ENCODE measurements at places on chromosomes 2 and 18.

DNA sequence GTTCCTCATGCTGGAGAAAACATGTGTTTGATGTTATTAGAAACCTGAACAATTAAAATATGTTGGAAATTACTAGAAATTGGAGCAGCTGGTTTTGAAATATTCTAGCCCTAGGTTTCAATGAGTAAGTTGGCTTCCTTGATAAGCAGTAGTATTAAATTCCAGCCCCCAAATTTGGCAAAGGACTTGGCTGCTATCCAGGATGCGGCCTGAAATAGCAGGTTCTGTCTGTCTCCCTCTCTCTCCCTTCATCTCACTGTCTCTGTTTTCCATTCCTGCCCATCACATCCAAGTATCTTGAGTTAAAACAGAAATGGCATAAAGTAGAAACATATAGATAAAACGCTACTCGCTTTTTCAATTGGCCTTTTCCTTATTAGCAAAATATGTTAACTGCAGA is 20.9 kb upstream of the GPR45 start:
- no peak for DNase-seq

DNA sequence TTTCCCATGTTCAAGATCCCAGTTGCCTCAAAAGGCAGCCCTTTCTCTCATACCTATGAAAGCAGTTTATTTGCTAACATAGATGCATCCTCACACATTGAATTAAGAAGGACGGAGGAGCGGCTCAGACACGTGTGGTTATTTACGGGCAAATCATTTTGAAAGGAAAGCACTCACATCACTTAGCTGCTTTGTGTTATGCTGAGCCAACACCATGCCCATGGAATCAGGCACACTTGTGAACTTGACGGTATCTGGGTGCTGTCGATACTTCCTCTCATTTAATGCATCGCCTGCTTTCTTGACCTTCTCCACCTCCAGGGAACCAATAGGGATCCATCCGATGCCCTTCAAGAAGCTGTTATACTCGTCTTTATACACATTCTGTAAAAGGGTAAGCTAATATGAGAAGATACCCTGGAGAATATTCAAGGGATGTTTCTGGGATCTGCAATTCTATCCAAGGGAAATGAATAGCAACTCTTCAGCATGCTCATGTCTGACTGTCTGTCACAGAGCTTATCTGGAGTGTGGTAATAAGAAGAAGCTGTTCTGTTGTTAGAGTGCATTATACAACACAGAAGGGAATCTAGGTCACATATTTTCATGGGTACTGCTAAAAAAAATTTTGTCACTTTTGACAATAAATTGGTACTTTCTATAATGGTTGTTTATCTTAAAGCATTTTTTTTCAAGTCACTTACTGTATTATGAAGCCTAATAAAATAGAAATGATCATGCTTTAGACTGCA is 63.3 kb downstream of the NEB start:
- no peak for DNase-seq

- DNase-seq = peak; percentile 59
Measured at GRCh38 chr18:50507120-50507590, 52.7 kb upstream of the MAPK4 start.

GRCh38 chr2:127097471-127097765 is 9.5 kb downstream of the BIN1 start:
- peak; percentile 28 for DNase-seq

DNA sequence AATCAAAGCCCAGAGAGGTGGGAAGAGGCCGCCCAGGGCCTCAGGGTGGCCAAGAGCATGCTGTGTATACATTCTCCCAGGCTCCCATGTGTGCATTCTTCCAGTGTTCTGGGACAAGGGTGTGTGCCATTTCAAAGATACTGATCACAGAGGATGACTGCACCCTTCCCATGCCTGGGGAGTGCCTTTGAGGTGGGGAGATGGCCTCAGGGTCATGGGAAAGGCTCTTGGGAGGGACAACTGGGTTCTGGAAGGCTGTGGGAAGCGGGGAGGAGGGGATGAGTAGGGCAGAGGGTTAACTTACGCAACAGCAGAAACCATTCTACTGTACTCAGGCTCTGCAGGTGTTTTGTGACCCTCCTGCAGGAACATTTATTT is 40.9 kb downstream of the KLHL29 start:
- no peak for DNase-seq

- DNase-seq = no peak
Measured at GRCh38 chr2:123513351-123513750, 511.7 kb upstream of the CNTNAP5 start.

- DNase-seq = no peak
Measured at GRCh38 chr2:61354543-61355197, 116.2 kb downstream of the USP34 start.

- DNase-seq = no peak
Measured at GRCh38 chr18:34801774-34802173, 91.7 kb downstream of the DTNA start.

- no peak for DNase-seq
Measured at GRCh38 chr18:45712061-45712460, 11.9 kb upstream of the SLC14A1 start.

- no peak for DNase-seq
Measured at GRCh38 chr18:8121942-8122480, 487.2 kb upstream of the RAB12 start.

DNA sequence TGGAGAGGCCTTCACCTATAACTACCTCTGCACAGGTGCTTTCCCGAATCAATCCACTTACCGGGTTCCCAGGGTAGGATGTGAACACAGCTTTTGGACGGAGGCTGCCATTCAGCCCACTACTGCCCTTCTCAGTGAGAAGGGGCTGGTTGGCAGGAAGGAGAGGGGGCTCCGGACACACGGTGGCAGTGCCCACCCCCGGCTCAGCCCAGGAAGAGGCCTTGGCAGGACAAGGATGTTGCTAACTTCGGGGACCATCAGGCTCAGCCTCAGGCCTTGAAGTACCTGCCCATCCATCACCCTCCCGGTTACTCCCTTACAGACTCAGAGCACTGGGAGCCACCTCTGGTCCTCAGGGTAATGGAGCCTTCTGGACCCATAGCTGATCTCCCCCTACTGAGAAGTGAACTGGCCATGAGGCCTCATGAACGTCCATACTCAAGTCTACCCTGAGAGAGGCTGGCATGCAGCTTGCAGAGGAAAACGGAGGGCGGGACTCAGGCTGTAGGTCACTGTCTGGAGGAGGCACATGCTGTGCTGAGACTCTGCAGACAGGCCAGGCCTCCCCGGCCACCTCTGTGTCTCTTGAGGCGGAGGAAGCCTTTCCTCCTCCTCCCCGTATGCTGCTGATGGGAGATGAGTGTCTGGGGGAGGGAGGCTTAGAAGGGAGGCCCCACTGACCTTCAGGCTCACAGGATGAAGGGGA is 191.0 kb downstream of the TWIST2 start:
- peak; percentile 17 for DNase-seq

DNA sequence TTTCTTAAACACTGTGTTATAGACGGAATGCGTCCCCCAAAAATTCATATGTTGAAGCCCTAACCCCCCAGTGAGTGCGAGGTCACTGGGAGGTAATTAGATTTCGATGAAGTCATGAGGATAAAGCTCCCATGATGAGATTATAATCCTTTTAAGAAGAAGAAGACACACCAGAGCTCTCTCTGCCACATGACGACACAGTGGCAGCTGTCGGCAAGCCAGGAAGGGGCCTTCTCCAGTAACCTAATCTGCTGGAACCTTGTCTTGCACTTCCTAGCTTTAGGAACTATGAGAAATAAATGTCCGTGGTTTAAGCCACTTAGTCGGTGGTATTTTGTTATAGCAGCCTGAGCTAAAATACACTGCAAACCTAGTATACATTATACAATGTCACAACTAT is 12.3 kb downstream of the TMEM237 start:
- no peak for DNase-seq

- no peak for DNase-seq
Measured at GRCh38 chr2:144330951-144331673, 188.8 kb downstream of the ZEB2 start.

DNA sequence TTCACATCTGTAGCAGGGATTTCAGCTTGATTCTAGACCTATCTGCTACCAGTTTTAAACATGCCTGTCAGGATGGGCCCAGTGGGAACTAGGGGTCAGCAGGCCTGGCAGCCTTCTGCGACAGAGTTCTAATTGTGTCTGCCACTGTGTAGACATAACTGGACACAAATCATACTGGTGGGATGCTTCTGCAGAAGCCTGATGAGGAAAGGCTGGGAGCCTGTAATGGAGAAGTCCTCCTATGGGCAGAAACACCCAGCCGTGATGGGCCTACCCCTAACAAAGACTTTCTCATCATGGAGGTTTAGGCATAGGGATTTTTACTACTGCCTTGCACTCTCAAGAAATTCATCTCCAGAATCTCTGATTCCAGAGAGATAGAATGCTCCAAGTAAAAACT is 166.9 kb downstream of the PDE11A start:
- DNase-seq = no peak

GRCh38 chr2:95346231-95346737 is 49.1 kb downstream of the KCNIP3 start:
- DNase-seq = peak; percentile 85

DNA sequence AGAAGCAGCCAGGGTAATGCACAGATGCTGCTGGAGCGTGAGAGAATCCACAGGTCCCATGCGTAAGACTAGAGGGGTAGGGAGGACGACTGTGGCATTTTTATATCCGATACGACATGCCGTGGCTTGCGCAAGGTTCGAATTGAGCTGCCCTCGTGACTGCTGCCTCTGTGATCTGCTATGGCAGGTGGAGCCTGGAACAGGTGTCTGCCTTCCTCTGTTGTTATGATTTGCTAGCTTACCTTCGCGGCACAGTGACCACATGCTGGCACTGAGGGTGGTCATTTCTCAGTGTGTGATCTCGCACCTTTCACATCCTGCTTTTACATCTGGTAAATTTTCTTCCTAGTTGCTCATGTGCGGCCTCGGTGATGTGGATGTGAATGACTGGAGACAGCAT is 240.2 kb downstream of the ALPK2 start:
- DNase-seq = no peak

DNA sequence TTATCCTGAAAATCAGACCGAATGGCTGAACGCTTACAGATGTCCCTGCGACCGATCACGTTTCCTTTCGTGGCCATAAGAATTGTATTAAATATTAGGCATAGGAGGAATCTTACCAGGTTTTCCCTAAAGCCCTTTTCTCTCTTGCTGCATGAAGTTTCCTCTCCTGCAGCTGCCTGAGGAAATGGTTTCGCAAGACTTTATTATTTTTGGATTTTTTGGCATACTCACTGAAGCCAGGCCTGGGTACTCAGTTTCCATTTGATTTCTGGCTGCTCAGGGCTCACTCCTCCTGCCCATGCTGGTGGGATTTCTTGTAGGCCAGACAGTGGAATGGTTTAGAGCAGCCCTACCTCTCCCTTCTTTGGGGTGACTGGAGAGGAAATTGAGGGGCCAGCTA is 114.0 kb downstream of the KLHL29 start:
- DNase-seq = peak; percentile 22

GRCh38 chr2:19235308-19235707 is 123.1 kb downstream of the OSR1 start:
- no peak for DNase-seq

GRCh38 chr2:43238176-43238575 is 11.8 kb upstream of the ZFP36L2 start:
- no peak for DNase-seq

GRCh38 chr2:229270551-229271410 is at the start of gene PID1:
Gene PID1 (minus strand): TSS chr2:229271287. CDS start chr2:229271043, 244 bp downstream.
- DNase-seq = peak; percentile 66

DNA sequence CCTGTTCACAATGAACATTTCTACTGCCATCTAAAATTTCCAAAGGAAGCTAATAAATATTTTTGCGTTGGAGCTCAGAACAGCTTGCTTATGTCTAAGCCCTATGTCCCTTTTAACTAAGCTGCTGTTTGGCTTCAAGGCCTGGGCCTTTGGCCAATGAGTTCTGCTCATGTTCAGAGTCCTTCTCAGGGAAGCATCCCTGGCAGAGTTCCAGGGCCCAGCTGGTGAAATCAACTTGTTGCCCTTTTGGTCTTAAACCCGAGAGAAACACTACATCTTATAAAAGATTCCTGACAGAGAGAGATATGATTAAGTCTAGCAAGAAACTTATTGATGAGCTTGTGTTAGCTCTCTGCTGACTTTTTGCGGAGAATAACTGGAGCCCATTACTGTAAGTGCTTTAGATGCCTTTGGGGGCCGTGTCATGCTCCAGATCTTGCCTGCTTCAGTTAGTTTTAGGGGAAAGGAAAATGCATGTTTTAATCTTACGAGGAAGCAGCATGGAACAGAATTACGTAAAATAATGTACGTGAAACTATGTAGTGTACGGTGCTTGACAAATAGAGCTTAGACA is 102.5 kb upstream of the NOSTRIN start:
- peak; percentile 86 for DNase-seq

- no peak for DNase-seq
Measured at GRCh38 chr2:24971286-24971535, 544 bp downstream of the DNAJC27 start.

DNA sequence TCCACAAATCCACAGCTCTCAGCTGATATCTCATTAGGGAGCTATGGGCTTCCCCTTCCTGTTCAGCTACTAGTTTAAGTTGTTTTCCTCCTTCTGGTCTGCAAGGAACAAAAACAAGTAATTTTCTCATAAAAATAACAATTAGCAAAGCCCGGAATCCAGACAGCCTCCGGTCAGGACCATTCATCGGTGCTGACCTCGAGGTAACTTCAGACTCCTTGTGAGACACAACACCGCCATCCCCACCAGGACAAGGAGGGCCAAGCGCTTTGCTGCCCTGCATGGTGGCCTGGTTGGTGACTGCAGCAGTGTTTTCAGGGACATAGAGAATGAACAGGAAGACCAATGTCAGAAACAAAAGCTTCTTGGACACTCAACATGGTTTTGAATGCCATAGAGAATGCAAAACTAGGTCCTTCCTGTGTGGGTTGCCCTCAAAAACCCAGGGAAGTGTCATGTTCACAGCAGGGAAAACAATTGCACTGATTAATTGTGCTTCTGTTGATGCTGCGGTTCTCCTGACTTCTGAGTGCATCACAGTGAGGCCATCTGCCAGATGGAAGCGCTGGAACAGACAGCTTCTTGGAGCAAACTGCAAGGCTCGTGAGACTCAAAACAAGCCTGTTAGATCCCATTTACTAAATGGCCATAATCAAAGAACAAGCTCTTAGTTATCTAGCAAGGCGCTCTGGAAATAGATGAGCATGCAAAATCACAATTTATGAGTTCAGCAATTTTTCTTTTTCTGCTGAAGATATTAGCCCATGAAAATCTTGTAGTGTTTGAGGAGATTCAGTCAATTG is 77.1 kb downstream of the HS1BP3 start:
- DNase-seq = no peak

- no peak for DNase-seq
Measured at GRCh38 chr2:19361325-19361990, 3.0 kb upstream of the OSR1 start.

- no peak for DNase-seq
Measured at GRCh38 chr2:179255129-179255528, 9.5 kb downstream of the SESTD1 start.

GRCh38 chr2:75063906-75064305 is 105.5 kb downstream of the POLE4 start:
- DNase-seq = no peak

GRCh38 chr18:21362831-21363230 is 120.8 kb downstream of the GREB1L start:
- DNase-seq = no peak

DNA sequence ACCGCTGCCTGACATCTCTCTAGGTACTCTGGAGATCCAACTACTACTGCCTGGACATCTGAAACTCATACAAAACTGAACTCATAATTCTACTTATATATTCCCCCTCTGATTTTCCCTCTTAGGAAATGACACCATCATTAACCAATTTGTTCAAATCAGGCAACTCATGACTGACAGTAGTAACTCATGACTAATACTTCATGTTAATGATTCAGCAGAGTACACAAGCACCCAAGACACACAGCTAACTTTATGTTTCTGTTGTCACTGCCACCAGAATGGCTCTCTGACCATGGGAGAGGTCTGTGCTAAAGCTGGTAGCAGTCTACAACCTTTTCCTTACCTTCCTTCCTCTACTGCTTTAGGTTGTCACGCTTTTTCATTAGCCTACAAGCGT is 91.1 kb downstream of the ITSN2 start:
- DNase-seq = no peak
